Epithelial cell of esophagus (primary cell): ENCODE measurements at places on chromosomes 1 and 21.

GRCh38 chr1:92372164-92372563 is 73.3 kb downstream of the RPAP2 start:
- DNase-seq: no peak

DNA sequence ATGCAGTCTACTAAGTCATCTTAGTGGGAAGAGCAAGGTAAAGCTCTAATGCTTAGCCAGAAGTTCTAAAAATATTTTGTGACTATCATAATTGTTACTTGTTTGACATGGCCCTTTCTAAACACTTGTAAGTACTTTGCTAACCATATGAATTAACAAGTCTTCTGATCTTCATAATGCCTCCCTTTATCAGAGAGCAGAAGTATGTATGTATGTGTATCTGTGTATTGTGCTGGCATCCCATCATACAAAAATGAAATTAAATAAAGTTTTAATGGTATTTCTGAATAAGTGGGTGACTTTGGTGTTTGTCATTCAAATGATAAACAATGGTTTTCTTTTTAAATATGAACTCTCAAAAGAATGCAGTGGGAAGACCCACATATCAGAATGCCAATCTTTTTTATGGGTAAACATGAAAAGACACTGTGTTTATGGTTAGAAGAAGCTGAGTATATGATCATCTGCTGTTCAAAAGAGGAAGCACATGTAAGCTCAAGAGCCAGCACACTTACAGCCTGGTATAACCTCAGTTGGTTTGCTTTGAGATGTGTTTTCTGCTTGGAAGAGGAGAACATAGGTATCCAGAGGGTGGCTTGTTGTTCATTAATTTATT is 159.6 kb downstream of the CLEC20A start:
- DNase-seq: no peak

- peak; percentile 41 for DNase-seq
Measured at GRCh38 chr1:18575620-18576019, 55.0 kb upstream of the PAX7 start.

DNA sequence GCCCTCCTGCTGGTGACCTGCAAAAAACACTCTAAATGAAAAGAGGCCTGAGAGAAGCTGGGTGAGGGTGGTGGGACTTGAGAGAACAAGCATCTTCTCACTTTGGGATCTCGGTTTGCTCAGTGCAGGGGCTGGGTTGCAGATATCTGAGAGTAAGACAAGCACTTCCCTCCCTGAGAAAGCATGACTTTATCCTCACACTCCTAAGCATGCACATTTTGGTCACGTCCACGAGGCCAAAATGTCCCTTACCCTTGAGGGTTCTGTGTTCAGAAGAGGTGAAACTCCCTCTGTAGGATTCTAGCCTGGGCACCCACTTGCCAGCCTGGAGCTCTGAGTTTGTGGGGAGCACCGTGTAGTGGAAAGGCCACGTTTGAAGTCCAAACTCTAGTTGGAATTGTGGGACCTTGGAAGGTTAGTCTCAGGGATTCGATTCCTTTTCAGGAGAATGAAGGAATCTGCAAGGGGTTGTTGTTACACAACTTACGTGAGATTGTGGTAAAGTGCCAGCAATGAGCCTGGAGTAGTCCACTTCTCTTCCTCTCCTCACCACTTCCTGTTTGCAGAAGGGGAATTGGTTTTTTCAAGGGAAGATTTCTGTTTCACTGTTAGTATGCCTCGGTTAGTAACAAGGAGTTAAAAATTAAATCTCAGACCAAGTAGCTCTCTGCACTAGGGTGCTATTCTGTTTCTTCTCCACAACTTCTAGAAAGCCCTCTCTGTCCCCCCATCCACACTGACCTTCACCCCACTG is 3.0 kb downstream of the FCAMR start:
- no peak for DNase-seq

DNA sequence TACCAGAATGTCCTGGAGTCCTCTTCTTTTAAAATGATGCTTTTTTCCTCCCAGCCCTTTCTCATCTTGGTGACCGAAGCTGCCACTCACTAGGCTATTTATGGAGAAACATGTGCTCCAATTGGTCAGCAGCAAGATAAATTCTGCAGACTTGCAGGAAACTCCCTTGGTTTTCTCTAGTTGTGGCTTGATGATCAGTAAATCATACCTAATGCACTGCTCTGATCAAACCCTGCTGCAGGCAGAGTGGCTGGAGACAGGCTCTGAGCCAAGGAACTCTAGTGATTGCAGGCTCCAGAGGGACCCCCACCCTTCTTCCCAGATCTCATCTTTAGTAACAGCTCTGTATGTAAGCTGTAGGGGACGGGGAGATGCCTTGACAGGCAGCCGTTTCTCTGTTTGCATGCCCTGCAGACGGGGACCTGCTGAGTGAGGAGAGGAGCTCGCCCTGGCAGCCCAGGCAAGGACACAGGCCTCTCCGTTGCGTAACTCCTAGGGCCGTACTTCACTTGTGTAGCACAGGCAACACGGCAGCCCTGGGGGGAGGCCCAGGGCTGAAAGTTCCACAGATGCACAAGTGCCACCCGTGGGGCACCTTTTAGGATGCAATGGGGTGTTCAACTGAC is 14.5 kb downstream of the SLC6A17 start:
- DNase-seq: no peak

- no peak for DNase-seq
Measured at GRCh38 chr1:150968491-150968890, 6.1 kb downstream of the CERS2 start.

- DNase-seq: no peak
Measured at GRCh38 chr1:83997631-83998030, 1.3 kb downstream of the TTLL7 start.
